ENCODE measurements at places on chromosomes 4 and X.

DNA sequence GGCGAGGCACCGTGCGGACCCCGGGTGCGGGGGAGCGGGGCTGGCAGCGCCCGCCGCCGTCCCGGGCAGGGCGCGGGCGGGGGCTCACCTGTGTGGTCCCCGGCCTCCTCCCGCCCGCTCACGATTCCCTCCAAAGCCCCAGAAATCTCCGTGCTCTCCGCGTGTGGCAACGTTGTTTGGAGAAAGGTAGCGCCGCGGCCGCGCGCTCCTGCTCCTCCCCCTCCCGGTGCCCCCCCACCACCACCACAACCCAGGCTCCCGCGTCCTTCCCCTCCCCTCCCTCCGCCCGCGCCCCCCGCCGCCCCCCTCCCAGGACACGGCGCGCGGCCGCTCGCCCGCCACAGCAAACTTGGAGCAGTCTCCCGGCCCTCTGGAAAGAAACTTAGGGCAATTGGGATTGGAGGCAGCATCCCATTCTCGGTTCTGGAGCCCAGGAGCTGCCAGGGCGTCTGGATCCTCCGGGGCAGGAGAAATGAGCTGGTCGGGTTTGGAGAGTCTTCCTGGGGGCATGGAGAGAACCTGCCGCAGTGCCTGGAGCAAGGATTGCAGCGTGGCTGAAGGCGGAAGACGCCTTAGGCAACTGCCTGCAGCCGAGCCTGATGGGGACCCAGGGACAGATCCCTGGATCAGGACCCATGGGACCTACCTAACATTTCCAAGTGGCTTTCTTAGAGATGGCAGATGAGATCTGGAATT lies 855 bp downstream of the KLF3 start:
- DNase-seq, result no peak

DNA sequence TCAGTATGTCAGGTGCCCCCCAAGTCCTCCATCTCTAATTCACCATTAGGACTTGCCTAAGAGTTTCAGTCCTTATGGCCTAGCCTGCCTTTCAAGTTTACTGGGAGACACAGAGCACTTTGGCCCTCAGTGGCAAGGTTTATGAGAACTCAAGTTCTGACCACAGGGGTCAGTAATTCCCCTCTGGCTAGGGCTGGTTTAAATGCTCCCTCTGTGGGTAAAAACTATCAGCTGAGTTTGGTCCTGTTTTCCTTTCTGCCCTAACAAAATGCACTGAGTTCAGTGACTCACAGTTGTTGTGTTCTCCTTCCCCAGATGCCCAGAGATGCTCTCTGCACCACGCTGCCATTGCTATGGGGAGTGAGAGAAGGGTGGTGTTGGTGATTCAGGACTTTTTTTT lies 163.2 kb downstream of the RELL1 start:
- DNase-seq, result no peak

DNA sequence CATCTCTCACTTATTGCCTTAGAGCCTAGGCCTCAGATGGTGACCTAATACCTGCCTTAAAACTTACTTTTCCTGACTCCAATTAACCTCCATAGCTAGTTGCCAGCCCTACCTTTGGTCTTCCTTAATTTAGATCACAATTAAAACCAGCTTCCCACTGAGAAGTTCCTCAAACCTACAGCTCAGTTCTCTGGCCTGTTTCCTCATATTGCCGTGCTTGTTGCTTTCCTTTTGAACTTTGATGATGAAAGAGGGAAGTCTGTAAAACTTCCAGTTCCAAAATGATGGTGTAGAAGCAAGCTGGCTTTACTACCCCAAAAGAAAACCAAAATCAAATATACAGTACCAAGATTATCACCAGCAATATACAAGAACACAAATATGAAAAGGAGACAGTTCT lies 28.9 kb upstream of the CAMK2D start:
- DNase-seq, result no peak

DNA sequence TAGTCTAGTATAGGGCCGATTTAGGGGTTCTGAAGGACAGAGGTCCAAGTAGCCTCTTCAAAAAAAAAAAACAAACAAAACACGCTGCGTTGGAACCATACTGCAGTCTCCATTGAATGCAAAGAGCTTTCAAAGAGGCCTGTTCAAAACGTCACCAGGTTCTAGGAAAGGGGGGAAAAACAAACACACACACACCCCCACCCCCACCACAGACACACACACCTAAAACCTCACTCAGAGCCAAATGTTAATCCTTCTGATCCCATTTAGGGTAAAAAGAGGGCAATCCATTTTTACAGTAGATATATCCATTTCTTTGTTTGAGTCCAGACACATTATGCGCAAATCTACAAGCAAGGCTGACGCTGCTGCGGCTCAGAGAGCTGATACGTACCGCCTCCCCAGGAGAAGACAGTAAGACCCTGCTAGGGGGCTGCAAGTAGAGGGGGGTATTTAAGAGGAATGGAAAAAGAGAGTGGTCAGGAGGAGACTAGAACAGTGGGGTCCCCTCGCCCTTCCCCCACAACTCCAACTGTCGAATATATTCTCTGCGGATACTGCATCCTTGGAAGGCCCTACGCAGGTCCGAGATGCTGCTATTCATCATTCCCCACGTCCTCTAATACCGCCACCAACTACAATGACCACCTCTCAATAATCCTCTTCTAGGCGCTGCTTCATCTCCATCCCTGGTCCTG lies 1.3 kb downstream of the NKRF start:
- no peak for DNase-seq

GRCh38 chrX:10769696-10770619 lies 149.6 kb upstream of the MID1 start:
- DNase-seq, result no peak

DNA sequence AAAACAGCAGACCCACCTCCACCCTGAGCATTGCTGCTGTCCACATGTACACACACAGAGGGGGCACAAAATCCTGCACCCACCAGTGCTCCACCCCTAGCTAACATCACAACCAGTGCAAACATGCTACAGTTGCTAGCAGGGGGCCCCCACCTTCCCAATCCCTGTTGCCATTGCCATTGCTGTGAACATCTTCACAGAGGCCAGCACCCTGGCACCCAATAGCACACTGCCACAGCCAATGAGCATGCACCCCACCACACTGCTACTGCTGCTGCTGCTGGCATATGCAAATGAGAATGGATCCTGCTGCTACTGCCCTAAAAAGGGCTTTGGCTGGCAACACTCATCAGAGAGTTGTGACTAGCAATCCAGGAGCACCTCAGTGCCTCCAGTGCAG lies 1061.9 kb downstream of the ARAP2 start:
- no peak for DNase-seq

DNA sequence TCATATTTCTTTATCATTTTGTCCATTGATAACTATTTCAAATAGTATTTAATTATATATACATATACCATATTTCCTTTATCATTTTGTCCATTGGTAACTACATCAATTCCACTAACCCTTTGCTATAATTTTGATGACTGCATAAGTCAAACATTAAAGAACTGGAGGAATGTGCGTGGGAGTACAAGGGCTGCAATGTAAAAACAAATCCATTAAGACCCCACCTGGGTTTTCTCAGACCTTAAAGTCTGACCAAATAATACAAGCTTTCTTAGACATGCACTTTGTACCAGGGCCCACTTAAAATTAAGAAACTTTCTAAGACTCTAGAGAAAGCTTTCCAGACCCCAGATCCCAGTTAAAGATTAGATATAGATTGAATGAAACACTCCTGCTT lies 1622.4 kb upstream of the PCDH10 start:
- no peak for DNase-seq

- DNase-seq, result no peak
These were observed 46.3 kb downstream of the ALPK1 start for GRCh38 chr4:112343330-112344080.

GRCh38 chr4:56757261-56757746 lies 64.2 kb downstream of the SPINK2 start:
- no peak for DNase-seq

DNA sequence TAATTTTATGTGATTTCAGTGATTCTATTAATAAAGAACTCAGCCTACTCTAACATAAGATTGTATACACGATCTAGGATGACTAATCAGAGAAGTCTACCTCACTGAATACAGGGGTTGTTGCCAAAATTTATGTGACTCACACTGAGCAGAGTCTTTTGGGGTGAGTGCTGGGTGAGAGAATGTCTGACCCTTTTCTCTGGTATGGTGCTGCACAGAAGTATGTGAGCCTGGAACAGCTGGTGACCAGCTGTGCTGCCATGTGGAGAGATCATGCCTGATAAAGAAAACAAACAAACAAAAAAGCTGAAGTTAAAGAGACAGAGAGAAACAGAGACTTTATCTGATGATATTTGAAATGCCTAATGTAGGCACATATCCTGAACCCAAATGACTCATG lies 618.1 kb upstream of the GRIA3 start:
- DNase-seq, result no peak

DNA sequence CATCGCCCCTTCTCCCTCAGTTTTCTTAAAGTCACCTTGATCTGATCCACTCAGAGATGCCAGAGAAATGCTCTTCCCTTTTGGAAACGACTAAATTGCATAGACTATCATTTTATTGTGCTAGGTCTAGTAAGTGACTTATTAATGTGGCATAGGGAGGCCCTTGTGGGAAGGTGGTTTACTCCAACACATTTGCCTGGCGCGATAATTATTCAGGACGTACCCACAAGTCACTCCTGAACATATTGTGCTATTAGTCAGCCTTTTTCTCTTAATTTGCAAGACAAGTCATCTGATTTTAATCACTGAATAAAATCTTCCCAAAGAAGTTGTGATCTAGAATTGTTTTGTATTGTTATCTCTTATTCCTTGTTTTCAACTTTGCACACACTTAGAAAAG lies 7.6 kb downstream of the ENPEP start:
- no peak for DNase-seq

DNA sequence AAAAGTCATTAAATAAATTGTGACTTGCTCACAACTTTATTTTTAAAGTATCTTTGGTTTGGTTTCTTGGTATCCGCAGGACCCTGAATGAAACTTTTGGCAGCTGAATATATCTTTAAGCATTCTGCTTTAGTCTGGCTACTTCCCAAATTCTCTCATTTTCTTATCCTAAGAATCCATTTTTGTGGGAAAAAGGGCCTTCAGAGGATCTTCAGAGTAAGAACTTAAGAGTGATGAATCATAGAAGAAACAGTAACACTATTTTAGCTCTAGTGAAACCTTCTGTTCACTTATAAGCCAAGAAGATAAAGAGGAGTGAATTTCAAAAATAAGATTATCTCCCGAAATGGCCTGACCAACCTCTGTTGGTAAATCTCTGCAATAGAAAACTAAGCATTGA lies 540.6 kb upstream of the MAGEB18 start:
- DNase-seq, result no peak

- DNase-seq, result no peak
These were observed 23.5 kb downstream of the ZBTB33 start for GRCh38 chrX:120274145-120274544.

DNA sequence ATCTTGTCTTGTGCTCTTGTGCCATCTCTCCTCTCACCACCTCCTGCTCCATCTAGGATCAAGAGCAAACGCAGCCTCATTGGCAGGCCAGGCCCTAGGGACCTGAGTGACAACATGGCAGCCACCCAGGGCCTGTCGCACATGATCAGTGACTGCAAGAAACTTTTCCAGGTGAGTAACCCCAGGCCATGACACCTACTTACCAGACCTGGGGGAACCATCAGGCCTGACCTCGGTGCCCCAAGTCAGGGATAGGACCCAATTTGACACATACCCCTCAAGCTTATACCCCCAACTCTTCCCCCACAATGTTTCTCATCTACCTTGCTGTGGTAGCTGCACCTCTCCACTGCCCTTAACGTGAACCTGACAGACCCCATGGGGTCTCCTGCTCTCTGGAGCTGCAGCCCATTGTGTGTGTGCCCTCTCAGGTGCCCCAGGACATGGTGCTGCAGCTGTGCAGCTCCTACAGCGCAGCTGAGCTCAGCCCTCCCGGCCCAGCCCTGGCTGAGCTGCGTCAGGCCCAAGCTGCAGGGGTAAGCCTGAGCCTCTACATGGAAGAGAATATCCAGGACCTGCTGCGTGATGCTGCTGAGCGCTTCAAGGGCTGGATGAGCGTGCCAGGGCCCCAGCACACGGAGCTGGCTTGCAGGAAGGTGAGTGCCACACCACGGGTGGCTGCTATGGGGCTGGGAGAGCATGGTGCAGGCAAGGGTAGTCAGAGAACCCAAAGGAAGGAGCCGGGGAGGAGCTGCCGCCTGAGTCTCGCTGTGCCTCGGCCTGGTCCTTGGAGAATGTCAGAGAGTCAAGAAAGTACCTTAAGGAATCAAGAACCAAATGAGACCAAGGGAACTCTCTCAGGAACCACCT lies 74.8 kb downstream of the STARD8 start:
- no peak for DNase-seq

GRCh38 chr4:184992422-184992821 lies 25.9 kb upstream of the HELT start:
- no peak for DNase-seq

DNA sequence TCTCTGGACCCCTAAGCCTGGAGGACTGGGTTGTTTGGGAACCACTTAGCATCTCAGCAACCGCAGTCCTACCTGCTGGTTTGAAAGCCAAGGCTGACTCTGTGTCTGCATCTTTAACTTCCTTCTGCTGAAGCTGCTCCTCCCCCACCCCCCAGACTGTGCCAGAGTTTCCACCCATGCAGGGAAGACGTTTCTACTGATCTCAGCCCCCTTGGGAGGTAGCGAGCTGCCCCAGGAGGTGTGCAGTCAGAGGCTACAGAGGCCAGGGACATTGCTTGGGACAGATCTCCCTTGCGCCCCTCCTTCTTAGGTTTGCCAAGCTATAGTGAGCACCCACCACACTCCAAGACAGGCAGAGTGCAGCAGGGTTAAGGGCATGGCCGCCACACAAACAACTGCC lies 4.7 kb upstream of the FATE1 start:
- DNase-seq, result no peak

- no peak for DNase-seq
These were observed 7.5 kb downstream of the PLXNA3 start for GRCh38 chrX:154465601-154466000.

GRCh38 chrX:79336869-79337815 lies 30.0 kb downstream of the ITM2A start:
- no peak for DNase-seq

GRCh38 chrX:24023972-24024669 lies 2.9 kb downstream of the KLHL15 start:
- no peak for DNase-seq

- no peak for DNase-seq
These were observed 174.7 kb upstream of the GPRIN3 start for GRCh38 chr4:89482251-89482650.
